ENCODE measurements at places on chromosomes 12 and 14. TPM values are rescaled to one million over a fixed set of nuclear protein-coding genes. Genes with fewer than 3 reads are reported as not detected.

- no peak for DNase-seq
These were observed 31.2 kb downstream of the DACT1 start for GRCh38 chr14:58668848-58669480.

GRCh38 chr12:90925562-90925961 is 29.4 kb downstream of the CCER1 start:
- DNase-seq: no peak

DNA sequence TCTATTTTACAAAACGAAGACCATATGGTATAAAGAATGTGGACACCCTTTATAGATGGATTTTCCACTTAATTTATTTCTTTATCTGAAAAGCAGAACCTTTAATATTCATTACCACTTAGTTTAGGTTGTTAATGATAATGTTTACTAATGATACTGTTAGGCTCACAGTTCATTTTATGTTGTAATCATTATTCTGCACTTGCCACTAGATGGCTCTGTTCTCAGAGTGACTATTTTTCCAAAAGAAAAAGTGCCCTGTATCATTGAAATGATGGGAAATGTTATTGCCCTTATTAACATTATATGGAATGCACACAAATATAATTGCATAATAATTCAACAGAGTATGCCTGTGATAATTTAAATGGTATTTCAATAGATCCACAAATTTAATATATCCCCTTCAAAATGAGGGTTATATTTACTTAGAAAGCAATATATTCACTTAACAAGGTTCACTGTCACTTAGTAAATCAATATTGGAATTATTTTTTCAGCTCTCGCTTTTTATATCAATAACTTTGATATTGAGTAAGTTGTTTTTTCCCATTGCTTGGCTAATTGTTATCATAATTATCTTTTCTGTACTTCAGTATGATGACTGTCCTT is 95.7 kb downstream of the PDE3A start:
- no peak for DNase-seq

- no peak for DNase-seq
These were observed 154.9 kb downstream of the RASSF9 start for GRCh38 chr12:85681333-85681732.

GRCh38 chr14:89661392-89661791 is 244.4 kb upstream of the FOXN3 start:
- no peak for DNase-seq

Gene CAPZA3
- total RNA-seq: not detected

Gene OTOGL
- total RNA-seq: not detected

DNA sequence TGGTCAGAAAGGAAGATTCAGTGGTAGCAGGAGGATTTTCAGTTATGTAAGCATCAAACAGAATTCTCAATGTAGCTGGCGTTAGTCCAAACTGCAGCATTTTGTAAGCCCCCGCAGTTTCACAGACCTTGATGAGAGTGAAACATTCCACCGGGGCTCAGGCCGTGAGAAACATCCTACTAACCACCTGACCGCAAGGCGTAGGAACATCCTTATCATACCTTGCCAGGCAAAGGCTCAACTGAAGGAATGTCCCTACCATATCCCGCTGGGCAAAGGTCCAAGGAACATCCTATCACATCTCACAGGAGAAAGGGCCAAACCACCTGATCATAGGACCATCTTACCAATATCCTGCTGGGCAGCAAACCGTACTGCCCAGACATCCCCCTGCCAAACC is 624.8 kb upstream of the TMEM132C start:
- DNase-seq: no peak

Gene BMP4
- not detected for total RNA-seq

GRCh38 chr14:97499790-97500481 is 702.8 kb downstream of the VRK1 start:
- no peak for DNase-seq

DNA sequence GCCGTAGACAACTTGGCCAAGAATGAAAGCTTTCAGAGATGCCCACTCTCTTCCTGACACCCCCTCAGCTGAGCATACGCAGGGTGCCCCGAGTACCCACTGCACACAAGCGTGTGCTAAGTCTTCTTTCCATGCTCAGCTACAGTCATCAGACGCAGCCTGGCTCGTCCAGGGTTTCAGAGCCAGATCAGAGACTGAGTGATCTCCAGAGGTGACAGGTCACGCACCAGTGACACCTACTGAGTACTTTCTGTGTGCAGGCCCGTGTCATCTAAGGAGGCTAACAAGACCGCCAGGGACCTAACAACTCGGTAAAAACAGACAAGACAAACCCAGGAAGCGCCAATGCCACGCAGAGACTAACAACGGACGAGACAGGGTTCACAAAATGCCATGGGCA is 25.1 kb downstream of the STX2 start:
- no peak for DNase-seq

Gene KCNA1
- total RNA-seq: not detected

- no peak for DNase-seq
These were observed 14.4 kb downstream of the PRKCH start for GRCh38 chr14:61335671-61336275.

Gene STON2
- 89.4 TPM for total RNA-seq

- no peak for DNase-seq
These were observed 17.8 kb upstream of the RHOJ start for GRCh38 chr14:63186453-63186852.

Gene CFAP251
- 17.2 TPM for total RNA-seq

- no peak for DNase-seq
These were observed 32.2 kb downstream of the TESC start for GRCh38 chr12:117067016-117067415.

Gene DIO3
- total RNA-seq: not detected

GRCh38 chr14:57482120-57482519 is 11.5 kb downstream of the CCDC198 start:
- no peak for DNase-seq

Gene INHBE
- total RNA-seq: 8.6 TPM

DNA sequence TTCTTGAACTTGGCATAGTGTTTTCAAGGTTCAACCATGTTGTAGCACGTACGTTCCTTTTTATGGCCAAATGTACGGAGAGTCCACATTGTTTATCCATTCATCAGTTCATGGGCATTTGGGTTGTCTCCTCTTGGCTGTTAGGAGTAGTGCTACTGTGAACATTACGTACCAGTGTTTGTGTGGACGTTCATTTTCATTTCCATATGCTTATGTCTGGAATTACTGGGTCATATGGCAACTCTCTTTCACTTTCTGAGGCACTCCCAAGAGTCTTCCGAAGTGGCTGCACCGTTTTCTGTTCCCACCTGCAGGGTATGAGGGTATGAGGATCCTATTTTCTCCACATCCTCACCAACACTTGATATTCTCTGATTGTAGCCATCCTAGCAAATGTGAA is 49.1 kb upstream of the TSPAN9 start:
- DNase-seq: no peak

Gene USP44
- 2.1 TPM for total RNA-seq

DNA sequence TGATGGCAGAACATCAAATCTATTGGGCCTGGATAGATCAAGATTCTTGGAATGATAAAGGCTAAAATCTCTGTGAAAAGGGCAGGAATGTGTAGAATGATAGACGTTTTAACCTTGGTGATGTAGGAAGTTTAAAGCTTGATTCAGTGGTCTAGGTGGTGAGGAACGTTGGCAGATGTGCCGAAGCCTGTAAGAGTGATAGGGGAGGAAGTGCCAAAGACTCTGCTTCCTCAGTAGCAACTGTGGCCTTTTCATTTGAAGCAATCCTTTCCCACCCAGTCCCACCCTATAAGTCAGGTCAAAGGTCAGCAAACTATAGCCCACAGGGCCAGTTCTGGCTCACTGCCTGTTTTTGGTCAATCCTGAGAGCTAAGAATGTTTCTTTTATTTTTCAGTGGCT is 62.2 kb downstream of the MBIP start:
- no peak for DNase-seq

Data from K562 (cell line).